ENCODE measurements at places on chromosomes 4 and X.

DNA sequence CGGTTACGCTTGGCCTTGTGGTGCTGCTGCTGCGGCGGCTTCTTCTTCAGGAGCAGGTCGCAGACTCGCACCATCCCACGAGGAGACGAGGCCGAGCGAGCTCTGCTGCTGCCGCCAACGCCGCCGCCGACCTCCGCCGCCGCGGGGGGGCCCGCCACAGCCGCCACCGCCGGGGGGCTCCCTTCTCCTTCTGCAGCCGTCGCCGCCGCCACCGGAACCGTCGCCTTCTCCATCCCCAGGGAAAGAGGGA is 237 bp downstream of the ANKRD17 start:
- DNase-seq, result peak; percentile 55

GRCh38 chr4:185183622-185184281 is 20.0 kb downstream of the CFAP97 start:
- DNase-seq, result peak; percentile 58

- DNase-seq, result no peak
Observed at GRCh38 chrX:121558886-121559285, 511.5 kb downstream of the GLUD2 start.

DNA sequence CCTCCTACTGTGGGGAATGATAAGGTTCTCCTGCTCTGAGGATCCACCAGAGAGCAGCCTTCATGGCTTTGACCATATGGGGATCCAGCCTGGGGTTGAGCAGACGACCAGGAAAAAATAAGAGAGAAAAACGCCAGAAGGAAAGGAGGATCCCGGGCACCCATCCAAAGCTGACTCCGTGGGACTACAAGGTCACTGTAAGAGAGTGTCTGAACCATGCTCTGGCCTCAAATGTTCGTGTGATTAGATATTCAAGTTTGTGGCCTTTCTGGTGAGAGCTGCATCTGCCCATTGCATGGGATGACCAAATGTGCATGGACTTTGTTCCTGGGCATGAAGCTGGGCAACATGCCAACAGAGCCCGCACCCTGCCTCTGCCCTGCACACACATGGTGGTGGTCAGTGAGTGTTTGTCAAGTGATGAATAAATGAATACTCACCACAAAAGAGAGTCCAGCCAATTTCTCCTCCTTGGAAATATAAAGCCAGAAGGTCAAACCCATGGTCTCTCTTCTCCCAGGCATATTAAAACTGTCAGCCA is 346.0 kb upstream of the GATB start:
- DNase-seq, result no peak

DNA sequence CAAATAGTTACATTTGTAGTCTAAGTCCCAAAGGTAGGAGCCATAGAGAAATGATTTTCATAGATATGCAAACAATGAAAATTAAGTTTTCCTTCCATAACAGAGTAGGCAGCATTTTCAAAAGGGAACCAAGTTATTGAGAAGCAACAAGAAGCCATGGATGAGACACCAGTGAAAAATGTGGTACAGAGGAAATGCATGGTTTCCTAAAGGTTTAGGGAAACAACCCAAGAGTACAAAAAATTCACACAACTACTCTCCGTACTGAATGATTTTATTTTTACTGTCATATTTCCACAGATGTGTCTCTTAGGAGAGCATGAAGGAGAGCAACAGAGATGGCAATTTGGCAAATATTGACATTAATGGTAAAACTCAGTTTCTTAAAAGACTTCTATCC is 1408.9 kb upstream of the PCDH7 start:
- no peak for DNase-seq

DNA sequence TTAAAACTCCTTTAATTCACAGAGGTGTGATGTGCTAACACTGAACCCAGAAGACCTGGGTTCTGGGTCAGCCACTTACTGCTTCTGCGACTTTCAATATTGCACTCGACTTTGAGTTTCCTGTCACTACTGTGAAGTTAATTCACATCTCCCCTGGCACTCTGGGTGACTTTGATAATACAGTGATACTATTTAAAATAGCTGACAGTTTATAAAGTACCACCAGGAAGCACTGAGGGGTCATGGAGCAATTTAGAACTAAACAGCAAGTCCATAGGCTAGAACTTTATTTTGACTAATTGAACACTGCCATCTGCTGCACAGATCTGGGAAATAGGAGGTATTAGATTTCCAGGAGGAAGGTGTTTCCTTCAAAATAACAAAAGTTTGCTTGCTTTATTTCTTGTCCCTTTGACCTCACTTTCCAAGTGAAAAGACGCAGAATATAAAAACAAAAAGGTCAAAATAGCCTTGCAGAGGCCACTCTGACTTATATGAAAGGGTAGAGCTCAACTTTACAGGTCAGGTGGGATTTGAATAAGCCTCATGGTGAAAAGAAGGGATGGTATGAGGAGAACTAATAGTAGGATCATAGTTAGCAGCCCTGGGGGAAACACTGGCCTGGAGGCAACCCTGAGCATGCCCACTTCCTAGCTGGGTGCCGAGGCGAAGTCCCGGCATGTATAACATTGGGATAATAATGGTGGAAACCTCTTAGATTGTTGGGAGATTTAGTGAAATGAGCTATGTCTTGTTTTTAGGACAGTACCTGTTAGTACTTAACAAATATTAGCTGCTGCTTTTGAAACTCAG is 53.4 kb downstream of the ZNF518B start:
- no peak for DNase-seq

DNA sequence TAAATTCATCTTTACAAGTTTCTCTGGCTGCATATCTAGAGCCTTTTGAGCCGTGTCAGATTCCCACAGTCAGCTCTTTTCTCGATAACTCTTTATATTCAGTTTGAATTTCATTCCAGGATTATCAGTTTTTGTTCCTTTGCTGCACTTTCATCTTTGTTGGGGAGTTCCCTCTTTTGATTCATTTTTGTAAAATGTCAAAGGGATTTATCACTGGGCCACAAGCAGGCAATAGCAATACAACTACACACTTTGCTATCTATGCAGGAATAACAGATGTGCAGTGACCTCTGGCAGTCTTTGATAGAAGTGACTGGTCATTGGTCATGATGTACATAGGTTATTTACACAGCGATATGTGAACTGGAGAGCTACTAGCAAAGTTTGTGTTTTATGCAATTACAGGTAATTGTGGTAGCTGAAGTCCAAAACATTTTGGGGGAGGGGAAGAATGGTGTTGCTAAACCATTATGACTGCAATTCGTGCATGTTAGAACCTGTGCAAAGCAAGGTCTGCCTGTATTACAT is 43.8 kb downstream of the HPGDS start:
- DNase-seq, result no peak

DNA sequence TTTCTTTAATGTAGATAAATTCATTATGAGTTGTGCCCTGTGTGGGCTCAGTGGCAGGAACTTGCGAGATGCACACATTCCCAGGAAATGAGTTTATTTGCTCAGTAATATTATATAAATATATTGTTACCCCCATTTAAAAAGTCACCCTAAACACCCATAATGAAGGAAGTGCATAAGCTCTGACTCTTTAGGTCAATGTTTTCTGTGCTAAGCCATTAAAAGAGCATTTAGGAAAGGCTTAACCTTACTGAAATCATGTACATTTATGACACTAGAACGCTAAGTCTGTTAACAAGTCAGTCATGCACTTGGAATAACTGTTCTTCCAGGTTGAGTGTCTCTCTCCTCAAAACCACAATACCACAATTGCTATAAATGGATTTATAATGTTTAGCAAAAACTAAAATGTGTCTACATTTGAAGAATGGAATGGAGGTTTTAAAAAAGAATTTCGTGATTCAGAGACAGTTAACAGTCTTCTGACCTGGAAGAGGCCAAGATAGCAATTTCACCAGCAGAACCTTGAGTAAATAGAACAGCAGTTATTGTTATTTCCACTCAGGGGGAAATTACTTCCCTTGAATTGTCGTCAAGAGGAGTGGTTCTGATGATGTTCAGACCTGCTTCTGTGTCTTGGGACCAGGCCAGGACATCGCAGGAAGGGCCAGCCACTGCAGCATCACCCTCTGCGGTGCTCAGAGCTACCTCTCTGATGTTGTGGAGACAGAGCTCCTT is 91.1 kb upstream of the VEGFC start:
- no peak for DNase-seq

DNA sequence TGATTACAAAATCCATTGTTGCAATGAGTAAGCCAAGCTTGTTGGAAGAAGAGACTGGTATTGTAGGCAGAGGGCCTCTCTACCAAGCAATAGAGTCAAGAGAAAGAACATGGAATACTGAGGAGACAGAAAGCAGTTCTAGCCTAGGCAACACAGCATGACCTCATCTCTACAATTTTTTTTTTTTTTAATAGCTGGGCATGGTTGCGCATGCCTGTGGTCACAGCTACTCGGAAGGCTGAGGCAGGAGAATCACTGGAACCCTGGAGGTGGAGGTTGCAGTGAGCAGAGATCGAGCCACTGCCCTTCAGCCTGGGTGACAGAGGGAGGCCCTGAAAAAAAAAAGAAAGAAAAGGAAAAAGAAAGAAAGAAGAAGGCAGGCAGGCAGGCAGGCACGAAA is 11.7 kb upstream of the ZBTB33 start:
- DNase-seq, result no peak

- DNase-seq, result no peak
Observed at GRCh38 chrX:80578517-80579105, 158.4 kb downstream of the TENT5D start.

GRCh38 chr4:1337376-1337831 is 9.6 kb upstream of the UVSSA start:
- peak; percentile 15 for DNase-seq

GRCh38 chr4:182521011-182521410 is 277.8 kb downstream of the TENM3 start:
- DNase-seq, result no peak

DNA sequence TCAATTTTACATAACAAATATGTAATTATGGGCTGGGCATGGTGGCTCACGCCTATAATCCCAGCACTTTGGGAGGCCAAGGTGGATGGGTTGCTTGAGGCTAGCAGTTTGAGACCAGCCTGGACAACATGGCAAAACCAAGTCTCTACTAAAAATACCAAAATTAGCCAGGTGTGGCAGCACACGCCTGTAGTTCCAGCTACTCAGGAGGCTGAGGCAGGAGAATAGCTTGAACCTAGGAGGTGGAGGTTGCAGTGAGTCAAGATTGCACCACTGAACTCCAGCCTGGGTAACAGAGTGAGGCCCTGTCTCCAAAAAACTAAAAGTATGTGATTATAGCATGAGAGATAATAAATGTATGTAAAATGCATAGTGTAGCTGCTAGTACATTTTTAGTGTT is 229.0 kb downstream of the PPARGC1A start:
- DNase-seq, result no peak

GRCh38 chrX:29376584-29376983 is 789.3 kb downstream of the IL1RAPL1 start:
- DNase-seq, result no peak
